Osteoblast (primary cell): ENCODE measurements at places on chromosomes 1 and 21. TPM values are rescaled to one million over a fixed set of nuclear protein-coding genes. Genes with fewer than 3 reads are reported as not detected.

SYPL2 gene
- 0.88 and 1.8 TPM in 2 replicates for total RNA-seq

CELA2A gene
- not detected in 2 replicates for total RNA-seq

COG2 gene
- 23.9 and 25.3 TPM in 2 replicates for total RNA-seq

SEMA4A gene
- 1.5 and 1.8 TPM in 2 replicates for total RNA-seq

CSF1 gene
- 38.0 and 53.9 TPM in 2 replicates for total RNA-seq

GBP6 gene
- total RNA-seq, result not detected in 2 replicates

ANKRD35 gene
- total RNA-seq, result 1.4 and 2.1 TPM in 2 replicates

UBXN10 gene
- under 0.01 TPM in 1 of 2 replicates, not detected in the other for total RNA-seq

YRDC gene
- total RNA-seq, result 8.3 and 8.5 TPM in 2 replicates

TBX19 gene
- total RNA-seq, result 1.1 and 1.5 TPM in 2 replicates

CYP4Z1 gene
- not detected in 2 replicates for total RNA-seq

LDLRAD1 gene
- total RNA-seq, result not detected in 2 replicates

KLHDC7A gene
- not detected in 2 replicates for total RNA-seq

ETV3L gene
- total RNA-seq, result not detected in 2 replicates

ANKRD34A gene
- 0.59 and 1.1 TPM in 2 replicates for total RNA-seq

CYP4A22 gene
- total RNA-seq, result not detected in 2 replicates

THEM5 gene
- not detected in 2 replicates for total RNA-seq

STUM gene
- total RNA-seq, result under 0.01 TPM in 1 of 2 replicates, not detected in the other

ST3GAL3 gene
- 18.0 and 18.5 TPM in 2 replicates for total RNA-seq

SPRR2A gene
- total RNA-seq, result not detected in 2 replicates

MAP3K21 gene
- under 0.01 TPM in 2 replicates for total RNA-seq

FBXO42 gene
- 15.0 and 16.3 TPM in 2 replicates for total RNA-seq

ALPL gene
- total RNA-seq, result 7.1 and 8.0 TPM in 2 replicates

RGL1 gene
- total RNA-seq, result 24.6 and 25.3 TPM in 2 replicates
